ENCODE measurements at places on chromosomes 2 and 18. TPM values are rescaled to one million over a fixed set of nuclear protein-coding genes. Genes with fewer than 3 reads are reported as not detected.

DNA sequence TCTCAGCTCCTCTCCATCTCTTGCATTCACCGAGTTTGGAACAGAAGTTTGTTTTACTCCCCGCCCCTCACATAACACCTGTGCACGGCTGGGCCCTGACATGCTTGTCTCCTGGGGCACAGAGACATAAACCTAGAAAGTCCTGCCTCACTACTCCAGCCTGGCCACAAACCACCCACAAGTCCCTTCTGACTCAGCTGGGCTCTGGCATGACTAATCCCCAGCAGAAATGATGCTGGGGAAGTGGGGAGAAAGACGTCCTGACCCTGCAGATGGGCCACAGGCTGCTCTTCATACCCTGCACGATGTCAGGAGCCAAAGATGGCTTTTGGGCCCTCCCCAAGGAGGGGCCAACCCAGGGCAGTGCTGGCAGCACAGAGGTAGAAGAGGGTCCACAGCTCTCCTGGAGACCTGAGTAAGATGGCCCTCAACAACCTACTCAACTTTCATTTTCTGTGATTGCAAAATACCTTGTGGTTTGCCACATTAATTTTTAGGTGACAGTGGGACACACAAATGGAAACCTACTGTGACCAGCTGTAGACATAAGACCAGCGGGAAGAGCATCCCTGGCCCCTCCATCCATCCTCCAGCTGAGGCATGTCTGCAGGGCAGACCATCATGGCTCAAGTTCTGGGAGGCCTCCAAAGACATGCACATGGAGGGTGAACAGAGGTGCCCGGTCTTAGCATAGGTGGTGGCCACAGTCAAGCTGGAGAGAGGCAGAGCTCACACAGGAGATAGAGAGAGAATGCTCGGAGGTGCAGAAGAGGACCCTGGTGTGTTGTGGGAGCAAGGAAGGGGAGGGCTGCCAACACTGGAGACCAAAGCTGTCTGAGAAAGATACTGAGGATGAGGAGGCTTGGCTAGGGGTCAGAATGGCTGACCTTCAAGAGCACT, 40.0 kb downstream of the DNMT3A start:
- H3K4me3 ChIP-seq = no peak overlapping the region
- no peak overlapping the region for H3K27ac ChIP-seq
- peak; percentile 66 for DNase-seq
- H3K27me3 ChIP-seq = no peaks in the 10 kb centered on the region
- H3K36me3 ChIP-seq = peaks cover 12% of the 10 kb centered on the region
- peaks cover 28% of the 10 kb centered on the region for H3K4me1 ChIP-seq

GRCh38 chr2:48315896-48316194, 214.1 kb upstream of the STON1 start:
- H3K27ac ChIP-seq = peak overlapping the region; percentile 91
- peak overlapping the region; percentile 93 for H3K4me3 ChIP-seq
- H3K36me3 ChIP-seq = no peaks in the 10 kb centered on the region
- peaks cover 52% of the 10 kb centered on the region for H3K4me1 ChIP-seq
- peak; percentile 55 for DNase-seq

DNA sequence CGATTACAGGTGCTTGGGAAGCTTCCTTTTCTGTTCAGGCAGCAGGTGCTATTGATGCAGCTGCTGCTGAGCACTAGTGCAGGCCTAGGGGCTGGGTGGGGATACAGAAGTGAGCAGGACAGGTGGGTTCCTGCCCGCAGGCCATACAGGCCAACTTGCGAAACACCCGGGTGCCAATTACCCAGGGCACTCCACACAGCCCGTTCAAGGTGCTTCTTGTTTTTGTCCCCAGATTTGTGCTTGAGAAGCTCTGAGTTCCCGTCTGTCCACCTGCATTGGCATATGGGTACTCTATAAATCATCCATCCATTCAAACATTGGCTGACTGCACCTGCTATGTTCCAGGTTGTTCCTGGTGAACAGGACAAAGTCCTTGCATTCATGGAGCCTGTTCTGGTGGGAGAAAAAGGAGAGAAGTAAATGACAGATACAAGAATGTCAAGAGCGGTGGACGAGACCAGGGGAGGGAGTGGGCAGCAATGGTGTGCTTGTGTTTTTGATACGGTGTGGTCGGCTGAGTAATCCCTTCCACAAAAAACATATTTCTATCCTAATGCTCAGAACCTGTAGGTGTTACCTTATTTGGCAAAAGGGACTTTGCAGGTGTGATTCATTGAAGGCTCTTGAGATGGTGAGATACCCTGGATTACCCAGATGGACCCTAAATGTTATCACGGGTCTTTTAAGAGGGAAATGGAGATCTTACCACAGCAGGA, 31.4 kb downstream of the SH3BP4 start:
- H3K27ac ChIP-seq = no peak overlapping the region
- H3K36me3 ChIP-seq = no peaks in the 10 kb centered on the region
- H3K27me3 ChIP-seq = no peaks in the 10 kb centered on the region
- H3K4me3 ChIP-seq = no peak overlapping the region
- DNase-seq = no peak

GRCh38 chr2:16010011-16010410, 69.7 kb downstream of the MYCN start:
- no peak for DNase-seq
- H3K4me3 ChIP-seq = no peak overlapping the region
- peaks cover 5% of the 10 kb centered on the region for H3K27me3 ChIP-seq
- H3K27ac ChIP-seq = no peak overlapping the region

The FEZ2 gene
- total RNA-seq = 27.4 TPM

DNA sequence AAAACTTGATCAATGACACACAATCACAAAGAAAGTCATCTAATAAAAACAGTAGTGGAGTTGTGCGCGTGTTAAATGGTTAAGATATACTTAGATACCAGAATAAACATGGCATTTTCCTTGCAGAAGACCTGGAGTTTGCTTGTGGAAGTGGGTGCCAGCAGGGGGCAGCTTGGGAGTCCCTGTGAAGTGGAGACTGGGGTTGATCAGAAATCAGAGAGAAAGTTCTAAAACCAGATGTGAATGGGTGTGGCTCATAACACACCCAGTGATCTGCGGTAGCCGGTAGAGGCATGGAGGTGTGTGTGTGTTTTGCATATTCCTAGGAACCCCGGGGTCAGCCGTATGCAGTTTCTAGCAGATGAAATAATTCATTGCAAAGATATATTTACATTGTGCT, 300.1 kb upstream of the TRIB2 start:
- H3K4me1 ChIP-seq = peaks cover 24% of the 10 kb centered on the region
- H3K36me3 ChIP-seq = no peaks in the 10 kb centered on the region
- peak; percentile 65 for DNase-seq
- no peak overlapping the region for H3K4me3 ChIP-seq
- no peaks in the 10 kb centered on the region for H3K27me3 ChIP-seq

DNA sequence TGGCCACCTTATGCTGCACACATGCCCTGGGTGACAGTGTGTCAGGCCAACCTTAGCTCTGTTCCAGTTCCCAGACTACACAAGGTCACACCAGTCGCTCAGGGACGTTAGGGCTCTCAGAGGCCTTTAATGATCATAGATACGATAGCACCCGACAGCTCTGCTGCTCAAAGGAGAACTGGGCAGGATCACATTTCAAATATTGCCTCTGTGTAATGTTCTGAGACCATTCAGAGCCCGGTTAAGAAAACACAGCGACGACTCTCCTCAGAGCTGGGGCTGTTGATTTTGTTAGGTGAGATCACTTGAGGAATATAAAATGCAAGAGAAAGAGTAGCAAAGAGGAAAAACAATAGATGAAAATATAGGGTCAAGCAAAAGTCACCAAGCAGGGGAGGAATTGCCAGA, 166.6 kb upstream of the TANK start:
- H3K27me3 ChIP-seq = no peaks in the 10 kb centered on the region
- no peak for DNase-seq
- no peaks in the 10 kb centered on the region for H3K36me3 ChIP-seq
- peaks cover 3% of the 10 kb centered on the region for H3K4me1 ChIP-seq
- H3K27ac ChIP-seq = no peak overlapping the region

DNA sequence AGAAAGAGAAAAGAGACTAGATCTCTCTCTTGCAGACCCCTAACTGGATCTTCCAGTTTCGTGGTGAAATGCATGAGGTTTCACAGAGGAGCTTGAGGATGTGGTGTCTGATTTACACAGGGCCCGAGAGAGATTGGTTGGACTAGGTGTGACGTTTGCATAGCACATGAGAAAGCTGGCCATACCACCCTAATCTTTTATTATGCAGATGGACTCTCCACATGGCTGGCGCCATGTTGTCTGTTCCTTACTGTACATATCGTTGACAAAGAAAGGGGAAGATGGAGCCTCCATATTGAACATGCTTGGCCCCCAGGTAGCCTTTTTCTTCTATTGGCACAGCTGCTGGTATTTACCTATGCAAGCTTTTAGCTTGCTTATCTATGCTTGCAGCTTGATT, 27.5 kb upstream of the PGAP1 start:
- H3K27ac ChIP-seq = no peak overlapping the region
- no peaks in the 10 kb centered on the region for H3K36me3 ChIP-seq
- no peaks in the 10 kb centered on the region for H3K27me3 ChIP-seq
- H3K4me1 ChIP-seq = no peaks in the 10 kb centered on the region
- H3K4me3 ChIP-seq = no peak overlapping the region

DNA sequence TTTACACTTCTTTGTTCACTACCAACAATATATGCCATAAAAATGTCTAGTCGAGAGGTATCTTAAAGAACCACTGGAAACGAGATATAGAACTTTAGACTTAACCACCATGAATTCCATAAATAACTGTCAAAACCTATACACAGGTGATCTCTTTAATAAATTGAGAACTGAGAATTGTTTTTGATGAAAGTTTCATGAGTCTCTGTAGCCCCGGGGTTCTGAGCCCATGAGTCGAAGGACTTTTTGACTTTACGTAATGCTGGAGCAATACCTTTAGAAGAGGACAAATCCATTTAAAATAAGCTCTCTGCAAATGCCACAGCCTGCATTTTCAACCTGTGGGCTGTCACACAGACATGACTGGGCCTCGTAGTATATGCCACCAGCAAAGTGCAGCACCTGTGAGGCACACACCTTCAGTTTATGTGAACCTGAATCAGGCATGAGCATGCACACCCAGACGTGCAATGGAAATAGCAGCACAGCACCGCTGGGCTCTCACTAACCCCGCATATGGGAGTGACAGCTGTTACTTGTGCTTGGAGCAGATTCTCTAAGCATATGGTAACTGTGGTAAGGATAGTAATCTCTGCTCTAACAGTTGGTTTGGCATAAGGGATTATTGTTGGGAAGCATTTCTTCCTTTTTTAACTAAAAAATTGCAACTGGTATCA, 383.2 kb downstream of the SOCS6 start:
- H3K4me1 ChIP-seq = peaks cover 10% of the 10 kb centered on the region
- H3K27me3 ChIP-seq = no peaks in the 10 kb centered on the region
- no peak for DNase-seq
- no peaks in the 10 kb centered on the region for H3K36me3 ChIP-seq
- no peak overlapping the region for H3K27ac ChIP-seq

DNA sequence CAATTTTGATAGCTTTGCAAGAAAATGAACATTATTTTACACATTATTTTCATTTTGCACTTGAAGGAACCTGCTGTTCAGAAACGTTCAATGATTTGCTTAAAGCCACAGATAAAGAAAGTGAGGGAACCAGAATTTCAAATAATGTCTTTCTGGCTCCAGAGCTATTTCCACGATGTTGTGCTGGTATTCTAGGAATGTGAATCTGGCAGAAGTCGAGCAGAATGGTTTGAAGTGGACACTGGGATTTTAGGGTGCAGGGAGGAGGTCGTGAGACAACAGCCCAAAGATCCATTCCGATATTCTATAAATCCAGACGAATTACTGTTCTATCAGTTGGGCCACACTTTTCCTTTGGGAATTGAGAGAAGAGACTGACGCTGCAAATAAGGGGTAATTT, 2.2 kb downstream of the CCDC102B start:
- DNase-seq = no peak
- H3K27me3 ChIP-seq = no peaks in the 10 kb centered on the region
- no peak overlapping the region for H3K27ac ChIP-seq
- no peaks in the 10 kb centered on the region for H3K36me3 ChIP-seq

- H3K36me3 ChIP-seq = no peaks in the 10 kb centered on the region
- peaks cover 85% of the 10 kb centered on the region for H3K4me1 ChIP-seq
- peak; percentile 39 for DNase-seq
- peak overlapping the region; percentile 81 for H3K27ac ChIP-seq
- no peaks in the 10 kb centered on the region for H3K27me3 ChIP-seq
Observed at GRCh38 chr2:30287190-30287840, 56.0 kb downstream of the LBH start.

The CCDC74B gene
- 1.4 TPM for total RNA-seq

All from B cell (primary cell).